ENCODE measurements at places on chromosomes 1 and 21.

- H3K27me3 ChIP-seq = no peaks in the 10 kb centered on the region
- H3K27ac ChIP-seq = no peak overlapping the region
- DNase-seq = no peak
Observed at GRCh38 chr1:55044617-55045397, 5.5 kb downstream of the PCSK9 start.

DNA sequence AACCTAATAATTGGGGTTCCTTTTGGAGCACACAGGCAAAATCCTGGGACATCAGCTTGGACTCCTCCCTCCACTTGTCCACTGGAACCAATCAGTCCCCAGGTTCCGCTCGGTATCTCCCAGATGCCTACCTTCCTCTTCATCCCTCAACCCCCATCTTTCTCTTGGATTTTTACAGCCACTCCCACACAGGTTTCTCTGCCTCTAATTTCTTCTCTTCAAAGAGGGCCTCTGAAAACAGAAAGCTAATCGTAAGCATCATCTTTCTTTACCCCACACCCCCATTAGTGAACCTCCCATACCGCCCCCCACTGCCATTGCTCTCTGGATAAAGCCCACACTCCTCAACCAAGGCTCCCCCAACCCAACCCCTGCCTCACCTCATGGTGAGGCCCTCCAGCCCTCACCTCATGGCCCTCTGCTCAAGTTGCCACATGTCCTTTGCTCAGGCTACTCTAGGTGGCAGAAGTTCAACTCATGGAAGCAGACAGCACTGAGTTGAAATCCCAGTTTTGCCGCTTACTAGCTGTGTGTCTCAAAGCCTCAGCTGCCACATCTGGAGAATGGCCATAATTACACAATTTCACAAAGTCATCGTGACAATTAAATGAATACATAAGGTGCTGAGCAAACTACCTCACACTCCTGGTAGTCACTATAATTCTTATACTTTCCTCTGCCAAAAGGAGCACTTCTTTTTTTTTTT, 18.1 kb upstream of the WASF2 start:
- no peak for DNase-seq
- H3K27me3 ChIP-seq = no peaks in the 10 kb centered on the region
- no peak overlapping the region for H3K4me3 ChIP-seq
- peaks cover 38% of the 10 kb centered on the region for H3K4me1 ChIP-seq
- no peaks in the 10 kb centered on the region for H3K36me3 ChIP-seq

GRCh38 chr21:17699524-17700189, 87.0 kb upstream of the BTG3 start:
- no peak overlapping the region for H3K27ac ChIP-seq
- no peaks in the 10 kb centered on the region for H3K4me1 ChIP-seq
- no peak overlapping the region for H3K4me3 ChIP-seq
- H3K36me3 ChIP-seq = no peaks in the 10 kb centered on the region

DNA sequence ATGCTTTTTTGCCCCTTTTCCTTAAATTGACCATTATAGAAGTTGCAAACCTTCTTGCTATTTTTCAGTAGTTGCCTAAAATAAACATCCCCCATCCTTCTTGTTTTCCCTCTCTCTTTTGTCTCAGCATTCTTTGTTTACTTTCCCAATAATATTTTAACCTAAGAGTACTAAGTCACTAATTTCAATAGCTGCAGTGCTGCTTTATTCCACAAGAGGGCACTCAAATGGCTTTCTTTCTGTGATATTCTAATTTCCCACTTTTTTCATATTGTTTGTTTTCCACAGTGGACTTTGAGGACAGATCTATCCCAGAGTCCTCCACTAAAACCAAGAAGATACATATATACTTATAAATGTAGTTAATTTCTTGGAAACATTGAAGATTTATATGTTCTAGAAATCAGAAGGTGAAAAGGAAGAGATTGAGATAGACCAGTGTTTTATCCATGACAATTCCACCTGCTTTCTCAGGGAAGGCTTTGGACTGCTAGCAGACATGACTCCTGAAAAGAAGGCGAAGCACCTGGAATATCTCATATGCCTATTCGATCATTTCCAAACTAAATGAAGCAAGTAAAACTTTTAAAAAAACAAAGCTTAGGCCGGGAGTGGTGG, 104.8 kb upstream of the GRIK1 start:
- H3K36me3 ChIP-seq = no peaks in the 10 kb centered on the region
- no peak overlapping the region for H3K27ac ChIP-seq
- H3K4me1 ChIP-seq = no peaks in the 10 kb centered on the region
- H3K4me3 ChIP-seq = no peak overlapping the region
- DNase-seq = no peak

DNA sequence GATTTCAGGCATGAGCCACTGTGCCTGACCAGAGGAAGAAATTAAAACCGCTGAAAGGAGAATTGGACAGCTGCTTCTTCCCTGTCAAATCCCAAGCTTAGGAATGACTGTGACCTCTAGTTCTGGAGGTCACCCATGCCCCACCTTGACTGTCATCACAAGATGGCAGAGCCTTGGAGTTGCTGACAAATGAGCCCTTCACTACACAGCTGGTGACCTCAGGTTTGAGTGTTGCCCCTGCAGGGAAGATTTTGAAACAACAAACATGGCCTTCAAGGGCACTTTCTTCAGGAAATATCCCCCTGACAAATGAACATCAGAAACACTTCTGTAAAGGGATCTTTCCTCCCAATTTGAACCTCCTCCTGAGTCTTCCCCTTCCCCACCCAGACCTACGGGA, 6.9 kb upstream of the SLC45A3 start:
- H3K27me3 ChIP-seq = no peaks in the 10 kb centered on the region
- H3K4me3 ChIP-seq = no peak overlapping the region
- DNase-seq = no peak
- no peaks in the 10 kb centered on the region for H3K36me3 ChIP-seq

DNA sequence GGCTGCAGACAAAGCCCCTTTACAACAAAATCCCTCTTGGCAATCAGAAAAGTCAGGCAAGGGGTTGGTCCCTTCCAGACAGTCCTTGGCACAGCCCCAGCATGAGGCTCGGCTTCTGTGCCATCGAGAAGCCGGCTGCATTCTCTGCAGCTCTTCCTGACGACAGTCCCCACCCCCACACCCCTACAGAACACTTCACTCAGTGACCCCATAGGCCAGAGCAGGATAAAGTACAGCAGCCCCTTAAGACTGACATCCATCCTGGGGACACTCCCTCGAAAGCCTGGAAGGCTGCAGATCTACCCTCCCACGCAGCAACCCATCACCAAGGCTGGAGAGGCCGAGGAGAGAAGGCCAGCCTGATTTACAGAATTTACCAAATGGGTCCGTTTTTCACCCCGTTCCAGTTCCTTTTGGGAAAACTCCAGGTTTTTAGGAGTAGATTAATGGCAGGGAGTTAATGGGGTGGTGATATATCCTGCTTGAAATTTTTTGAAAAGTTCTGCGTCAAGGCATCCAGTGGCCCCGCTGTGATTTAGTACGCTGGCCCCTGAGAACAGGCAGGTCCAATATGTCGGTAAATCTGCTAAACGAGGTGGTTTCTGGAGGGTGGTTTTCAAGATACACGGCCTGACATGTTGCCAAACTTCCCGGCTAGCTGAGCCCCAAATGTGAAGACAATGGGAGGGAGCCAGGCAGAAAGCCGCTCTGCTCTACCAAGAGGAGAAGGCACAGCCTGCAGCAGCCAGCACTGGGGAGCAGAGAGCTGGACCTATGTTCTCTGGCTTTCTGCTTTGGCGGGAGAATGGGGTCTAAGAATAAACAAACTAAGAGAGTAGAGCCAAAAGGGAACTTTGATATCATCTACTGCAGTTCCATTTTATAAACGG, 81.7 kb downstream of the SSBP3 start:
- DNase-seq = no peak
- H3K4me3 ChIP-seq = no peak overlapping the region
- H3K27me3 ChIP-seq = no peaks in the 10 kb centered on the region
- no peaks in the 10 kb centered on the region for H3K36me3 ChIP-seq

GRCh38 chr21:33755354-33755753, 113.1 kb downstream of the ITSN1 start:
- H3K27ac ChIP-seq = no peak overlapping the region
- no peak overlapping the region for H3K4me3 ChIP-seq
- no peak for DNase-seq

- no peaks in the 10 kb centered on the region for H3K4me1 ChIP-seq
- H3K27ac ChIP-seq = no peak overlapping the region
- DNase-seq = no peak
- no peak overlapping the region for H3K4me3 ChIP-seq
- no peaks in the 10 kb centered on the region for H3K27me3 ChIP-seq
Observed at GRCh38 chr21:46412521-46413364, 45.9 kb upstream of the DIP2A start.

DNA sequence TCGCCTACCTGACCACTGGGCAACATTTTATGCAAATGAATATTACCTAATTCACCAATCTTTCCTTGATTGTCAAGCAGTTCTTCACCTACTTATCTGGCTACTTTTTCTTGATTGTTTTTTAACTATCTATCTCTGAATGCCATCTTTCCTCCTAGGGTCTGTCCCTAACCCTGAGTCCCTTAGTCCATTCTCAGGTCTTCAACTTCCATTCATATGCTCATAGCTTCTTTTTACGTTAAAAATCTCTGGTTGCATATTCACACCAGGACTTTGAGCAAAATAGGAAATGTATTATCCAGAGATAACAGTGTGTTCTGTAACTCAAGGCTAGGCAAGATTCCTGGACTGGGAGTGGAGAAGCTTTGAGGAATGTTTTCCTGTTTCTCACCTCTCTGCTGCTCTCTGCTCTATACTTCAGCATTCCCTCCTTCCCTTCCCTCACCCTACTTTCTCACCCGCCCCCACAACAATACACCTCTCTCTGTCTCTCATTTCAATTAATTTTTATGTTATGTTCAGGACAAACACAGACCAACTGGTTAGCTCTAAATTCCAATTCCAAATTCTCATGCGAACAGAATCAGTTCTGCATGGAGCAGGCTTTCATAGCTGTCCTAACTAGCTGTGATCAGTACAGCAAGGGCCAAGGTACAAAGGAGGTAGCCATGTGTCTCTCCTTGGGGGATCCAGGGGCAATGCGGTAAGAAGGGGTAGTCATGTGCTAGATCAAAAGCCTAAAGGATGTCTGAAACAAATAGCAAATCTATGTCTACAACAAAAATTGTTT, 278.4 kb downstream of the USH2A start:
- H3K27ac ChIP-seq = no peak overlapping the region
- no peak overlapping the region for H3K4me3 ChIP-seq
- no peak for DNase-seq
- no peaks in the 10 kb centered on the region for H3K27me3 ChIP-seq

- no peak overlapping the region for H3K4me3 ChIP-seq
- H3K27me3 ChIP-seq = no peaks in the 10 kb centered on the region
- no peak overlapping the region for H3K27ac ChIP-seq
Observed at GRCh38 chr1:81391125-81391828, 409.5 kb upstream of the ADGRL2 start.

- H3K27ac ChIP-seq = peak overlapping the region; percentile 90
- H3K4me3 ChIP-seq = peak overlapping the region; percentile 71
- no peaks in the 10 kb centered on the region for H3K4me1 ChIP-seq
- H3K27me3 ChIP-seq = no peaks in the 10 kb centered on the region
- peak; percentile 79 for DNase-seq
Observed at GRCh38 chr1:167221738-167222610, 1.3 kb downstream of the POU2F1 start.

DNA sequence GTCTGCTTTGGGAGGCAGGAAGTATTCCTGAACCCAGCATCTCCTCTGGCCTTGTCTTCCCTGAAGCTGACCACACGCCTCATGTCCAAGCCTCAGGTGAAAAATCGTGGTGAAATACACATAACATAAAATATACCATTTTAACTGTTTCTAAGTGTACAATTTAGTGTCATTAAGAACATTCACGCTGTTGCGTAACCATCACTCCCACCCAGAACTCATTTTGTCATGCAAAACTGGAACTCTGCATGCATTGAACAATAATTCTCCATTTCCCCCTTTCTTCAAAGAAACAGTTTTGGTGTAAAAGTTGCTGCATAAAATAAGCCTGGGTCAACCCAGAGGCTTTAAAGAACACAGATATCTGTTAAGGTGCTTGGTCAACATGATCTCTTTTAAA, 93.5 kb downstream of the PLD5 start:
- DNase-seq = no peak
- no peak overlapping the region for H3K27ac ChIP-seq
- no peak overlapping the region for H3K4me3 ChIP-seq
- H3K4me1 ChIP-seq = no peaks in the 10 kb centered on the region
- H3K36me3 ChIP-seq = no peaks in the 10 kb centered on the region
- H3K27me3 ChIP-seq = no peaks in the 10 kb centered on the region

DNA sequence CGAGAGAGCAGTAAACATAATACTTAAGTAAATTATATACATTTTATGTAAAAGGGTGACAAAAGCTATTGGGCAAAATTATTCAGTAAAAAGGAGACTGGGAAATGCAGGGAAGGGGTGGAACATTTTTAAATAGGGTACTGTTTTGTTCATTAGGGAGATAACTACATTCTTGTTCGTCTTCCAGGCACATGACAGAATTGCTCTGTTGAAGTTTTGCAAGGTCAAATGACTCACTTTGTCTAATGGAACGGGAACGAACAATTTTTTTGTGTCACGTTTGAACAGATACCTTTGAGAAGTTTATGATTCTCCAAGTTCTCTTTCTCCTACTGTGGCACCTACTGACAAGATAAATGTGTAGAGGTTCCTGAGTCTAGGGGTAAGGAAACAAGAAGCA, 382.3 kb upstream of the ZRANB2 start:
- no peak overlapping the region for H3K27ac ChIP-seq
- no peaks in the 10 kb centered on the region for H3K36me3 ChIP-seq
- H3K4me3 ChIP-seq = no peak overlapping the region
- no peaks in the 10 kb centered on the region for H3K27me3 ChIP-seq
- H3K4me1 ChIP-seq = no peaks in the 10 kb centered on the region
- DNase-seq = no peak

DNA sequence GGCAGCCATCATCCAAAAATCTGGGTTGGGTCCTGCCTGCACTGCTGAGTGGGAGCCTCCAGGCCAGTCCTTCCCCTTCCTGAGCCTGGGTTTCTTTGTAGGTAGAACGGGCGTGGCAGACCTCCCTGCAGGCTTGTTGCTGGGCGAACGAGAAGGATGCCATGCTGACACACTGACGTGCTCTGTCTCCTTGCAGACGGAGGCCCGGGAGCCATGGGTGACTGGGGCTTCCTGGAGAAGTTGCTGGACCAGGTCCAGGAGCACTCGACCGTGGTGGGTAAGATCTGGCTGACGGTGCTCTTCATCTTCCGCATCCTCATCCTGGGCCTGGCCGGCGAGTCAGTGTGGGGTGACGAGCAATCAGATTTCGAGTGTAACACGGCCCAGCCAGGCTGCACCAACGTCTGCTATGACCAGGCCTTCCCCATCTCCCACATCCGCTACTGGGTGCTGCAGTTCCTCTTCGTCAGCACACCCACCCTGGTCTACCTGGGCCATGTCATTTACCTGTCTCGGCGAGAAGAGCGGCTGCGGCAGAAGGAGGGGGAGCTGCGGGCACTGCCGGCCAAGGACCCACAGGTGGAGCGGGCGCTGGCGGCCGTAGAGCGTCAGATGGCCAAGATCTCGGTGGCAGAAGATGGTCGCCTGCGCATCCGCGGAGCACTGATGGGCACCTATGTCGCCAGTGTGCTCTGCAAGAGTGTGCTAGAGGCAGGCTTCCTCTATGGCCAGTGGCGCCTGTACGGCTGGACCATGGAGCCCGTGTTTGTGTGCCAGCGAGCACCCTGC, 1.4 kb downstream of the GJA4 start:
- no peak for DNase-seq
- H3K27me3 ChIP-seq = peaks cover 6% of the 10 kb centered on the region
- H3K4me1 ChIP-seq = no peaks in the 10 kb centered on the region
- H3K36me3 ChIP-seq = peaks cover 5% of the 10 kb centered on the region
- H3K4me3 ChIP-seq = peak overlapping the region; percentile 56

All from heart left ventricle (tissue), 16 donors.